ENCODE measurements at places on chromosomes 3 and 15. TPM values are rescaled to one million over a fixed set of nuclear protein-coding genes. Genes with fewer than 3 reads are reported as not detected.
A peak's percentile ranks its signal among the peaks of the same experiment; 100 is the strongest.

DNA sequence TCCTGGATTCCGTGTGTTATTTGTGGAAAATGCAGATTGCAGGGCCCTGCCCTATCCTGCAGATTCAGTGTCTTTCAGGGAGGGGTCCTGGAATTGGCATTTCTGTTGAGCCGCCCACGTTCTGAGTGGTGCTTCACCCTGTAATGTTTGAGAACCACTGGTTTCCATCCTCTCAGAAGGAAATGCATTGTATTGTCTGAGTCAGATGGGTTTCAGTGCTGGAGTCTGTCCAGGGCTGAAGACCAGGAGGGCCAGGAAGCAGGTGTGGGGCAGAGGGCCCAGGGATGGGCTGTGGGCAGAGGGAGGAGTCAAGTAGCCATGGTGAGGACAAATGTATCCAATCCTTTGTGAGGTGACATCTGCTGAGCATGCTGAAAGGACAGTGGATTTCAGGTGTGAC, 123.8 kb downstream of the SV2B start:
- no peak for DNase-seq

KBTBD13 gene
- total RNA-seq: not detected

DNA sequence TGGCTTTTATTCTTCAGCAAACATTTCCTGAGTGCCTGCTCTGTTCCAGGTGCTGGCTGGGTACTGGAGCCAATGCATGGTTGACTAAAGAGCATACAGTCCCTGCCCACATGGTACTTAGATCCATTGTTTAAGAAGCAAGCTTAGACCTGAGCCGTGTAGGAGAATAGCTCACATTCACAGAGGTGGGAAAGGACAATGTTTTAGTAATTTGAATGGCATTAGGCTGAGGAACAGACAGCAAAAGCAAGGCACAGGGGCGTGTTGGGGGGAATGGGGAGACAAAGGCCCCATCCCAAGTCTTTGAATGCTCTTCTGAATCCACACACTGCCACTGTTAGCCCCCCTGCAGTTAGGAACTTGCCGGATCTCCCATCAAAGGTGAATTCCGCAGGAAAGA, 388.2 kb upstream of the RGMA start:
- DNase-seq: no peak

- DNase-seq: no peak
Observed at GRCh38 chr3:28923994-28924393, 356.9 kb upstream of the RBMS3 start.

- no peak for DNase-seq
Observed at GRCh38 chr3:149618151-149619123, 39.4 kb downstream of the WWTR1 start.

DNA sequence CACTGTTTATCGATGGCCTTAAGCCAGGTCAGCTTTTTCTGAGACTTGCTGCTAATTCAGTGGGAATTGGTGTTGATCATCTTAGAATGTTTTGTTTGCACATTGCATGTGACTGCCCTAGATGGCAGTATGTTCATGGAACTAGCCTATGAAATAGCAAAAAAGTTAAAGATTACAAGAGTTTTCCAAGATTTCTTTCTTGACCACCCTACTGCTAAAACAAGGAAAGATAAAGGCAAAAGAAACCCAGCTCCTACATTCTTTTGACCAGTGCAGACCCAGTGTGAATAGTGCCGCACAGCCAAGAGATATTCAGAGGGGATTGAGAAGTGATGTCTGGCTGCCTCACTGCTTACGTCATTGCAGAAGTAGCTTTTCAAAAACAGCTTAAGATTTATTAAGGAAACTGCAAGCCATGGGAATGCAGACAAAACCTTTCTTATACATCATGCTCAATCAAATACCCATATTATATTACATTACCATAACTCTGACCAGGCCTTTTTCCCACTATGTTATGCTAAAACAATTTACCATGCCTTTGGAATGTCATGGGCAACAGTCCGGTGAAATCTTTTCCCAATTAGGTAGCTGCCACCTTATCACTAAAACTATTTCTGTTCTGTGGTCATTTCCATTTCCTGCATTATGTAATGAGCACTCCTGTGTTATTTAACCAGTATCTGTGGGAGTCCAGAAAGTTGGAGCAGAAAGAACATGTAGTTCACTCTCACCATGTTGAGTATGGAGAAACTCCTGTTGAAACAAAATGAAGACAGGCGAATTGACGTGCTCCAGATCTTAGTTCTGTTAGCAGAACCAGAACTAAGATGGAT, 6.0 kb downstream of the PHLDB2 start:
- no peak for DNase-seq

- DNase-seq: no peak
Observed at GRCh38 chr15:73196113-73196512, 143.8 kb downstream of the NEO1 start.

GRCh38 chr3:42773409-42773751, 327 bp upstream of the CCDC13 start:
- no peak for DNase-seq

DNA sequence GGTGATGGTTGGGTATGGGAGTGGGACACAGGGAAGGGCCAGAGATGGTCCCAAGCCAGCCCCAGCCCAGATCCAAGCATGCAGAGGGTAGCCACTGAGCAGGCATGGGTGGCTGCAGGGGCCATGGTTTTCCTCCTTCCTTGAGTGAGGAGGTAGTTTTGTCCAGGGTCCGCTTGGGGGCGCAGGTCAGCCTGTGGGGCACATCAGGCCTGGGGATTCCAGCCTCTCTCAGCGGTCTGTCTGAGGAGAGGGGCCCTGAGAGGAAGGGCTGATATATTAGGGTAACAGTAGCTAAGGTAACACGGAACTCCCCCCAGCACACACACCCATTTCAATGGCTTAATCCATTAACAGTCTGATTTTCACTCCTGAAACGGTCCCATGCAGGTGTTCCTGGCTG, 22.7 kb upstream of the LCTL start:
- no peak for DNase-seq

GRCh38 chr3:127174715-127175140, 18.2 kb upstream of the PRR23E start:
- DNase-seq: no peak

DLL4 gene
- total RNA-seq: 0.14 TPM

PML gene
- total RNA-seq: 69.6 TPM

GRCh38 chr3:195865752-195866151, 42.6 kb downstream of the TNK2 start:
- no peak for DNase-seq

- DNase-seq: no peak
Observed at GRCh38 chr3:35664460-35664919, 25.2 kb downstream of the ARPP21 start.

DNA sequence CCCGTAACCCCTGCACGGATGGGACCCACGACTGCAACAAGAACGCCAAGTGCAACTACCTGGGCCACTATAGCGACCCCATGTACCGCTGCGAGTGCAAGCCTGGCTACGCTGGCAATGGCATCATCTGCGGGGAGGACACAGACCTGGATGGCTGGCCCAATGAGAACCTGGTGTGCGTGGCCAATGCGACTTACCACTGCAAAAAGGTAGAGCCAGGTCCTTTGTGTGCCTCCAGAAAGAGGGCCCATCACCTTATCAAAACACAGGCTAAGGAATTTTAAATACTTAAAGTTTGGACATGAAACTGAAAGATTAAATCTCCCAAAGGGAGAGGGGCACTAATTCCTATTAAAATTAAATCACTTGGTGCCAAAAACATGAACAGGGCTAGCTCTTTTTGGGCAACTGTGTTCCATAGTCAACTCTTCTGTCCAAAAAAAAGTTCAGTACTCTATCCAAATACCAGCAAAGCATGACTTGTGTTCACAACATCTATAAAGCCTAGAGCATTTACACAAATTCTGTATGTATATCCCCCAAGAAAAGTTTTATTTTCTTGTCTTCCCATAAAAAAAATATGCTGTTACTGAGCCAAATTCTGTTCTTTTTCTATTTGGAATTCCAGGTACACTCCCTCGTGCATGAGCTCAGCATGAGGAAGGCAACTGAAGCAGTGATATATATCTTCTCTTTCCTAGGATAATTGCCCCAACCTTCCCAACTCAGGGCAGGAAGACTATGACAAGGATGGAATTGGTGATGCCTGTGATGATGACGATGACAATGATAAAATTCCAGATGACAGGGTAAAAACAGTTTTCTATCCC, 9.2 kb downstream of the THBS1 start:
- no peak for DNase-seq

- DNase-seq: no peak
Observed at GRCh38 chr15:23629234-23629805, 18.3 kb downstream of the MAGEL2 start.

GRCh38 chr3:141926929-141927328, 50.5 kb downstream of the ATP1B3 start:
- DNase-seq: no peak

- DNase-seq: no peak
Observed at GRCh38 chr3:57733790-57734189, 22.3 kb upstream of the SLMAP start.

- DNase-seq: no peak
Observed at GRCh38 chr3:143068059-143068458, 51.5 kb upstream of the CHST2 start.

- no peak for DNase-seq
Observed at GRCh38 chr15:48315041-48315440, 16.2 kb upstream of the DUT start.

RASL12 gene
- total RNA-seq: not detected

LPCAT4 gene
- 66.8 TPM for total RNA-seq

SCG5 gene
- 0.94 TPM for total RNA-seq

SCG3 gene
- total RNA-seq: not detected

GUCA1C gene
- total RNA-seq: not detected

- no peak for DNase-seq
Observed at GRCh38 chr3:46095307-46095706, 68.0 kb upstream of the XCR1 start.

- no peak for DNase-seq
Observed at GRCh38 chr15:63434576-63435186, 53.0 kb upstream of the CA12 start.

GRCh38 chr15:61880084-61880483, 180.2 kb downstream of the VPS13C start:
- DNase-seq: no peak

DNA sequence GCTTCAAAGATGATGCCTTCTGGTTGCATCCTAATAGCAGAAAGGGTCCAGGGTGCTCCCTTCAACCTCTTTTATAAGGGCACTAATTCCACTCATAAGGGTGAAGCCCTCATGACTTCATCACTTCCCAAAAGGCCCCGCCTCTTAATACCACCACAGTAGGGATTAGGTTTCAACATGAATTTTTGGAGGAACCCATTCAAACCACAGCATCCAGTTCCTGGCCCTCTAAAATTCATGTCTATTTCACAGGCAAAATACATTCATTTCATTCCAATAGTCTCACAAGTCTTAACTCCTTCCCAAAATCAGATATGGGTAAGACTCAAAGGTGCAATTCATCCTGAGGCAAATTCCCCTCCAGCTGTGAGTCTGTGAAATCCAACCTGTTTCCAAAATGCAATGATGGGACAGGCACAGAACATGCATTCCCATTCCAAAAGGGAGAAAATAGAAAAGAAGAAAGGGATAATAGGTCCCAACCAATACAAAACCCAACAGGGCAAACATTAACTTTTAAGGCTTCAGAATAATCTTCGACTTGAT, 124.0 kb downstream of the ATP1B3 start:
- no peak for DNase-seq

DNA sequence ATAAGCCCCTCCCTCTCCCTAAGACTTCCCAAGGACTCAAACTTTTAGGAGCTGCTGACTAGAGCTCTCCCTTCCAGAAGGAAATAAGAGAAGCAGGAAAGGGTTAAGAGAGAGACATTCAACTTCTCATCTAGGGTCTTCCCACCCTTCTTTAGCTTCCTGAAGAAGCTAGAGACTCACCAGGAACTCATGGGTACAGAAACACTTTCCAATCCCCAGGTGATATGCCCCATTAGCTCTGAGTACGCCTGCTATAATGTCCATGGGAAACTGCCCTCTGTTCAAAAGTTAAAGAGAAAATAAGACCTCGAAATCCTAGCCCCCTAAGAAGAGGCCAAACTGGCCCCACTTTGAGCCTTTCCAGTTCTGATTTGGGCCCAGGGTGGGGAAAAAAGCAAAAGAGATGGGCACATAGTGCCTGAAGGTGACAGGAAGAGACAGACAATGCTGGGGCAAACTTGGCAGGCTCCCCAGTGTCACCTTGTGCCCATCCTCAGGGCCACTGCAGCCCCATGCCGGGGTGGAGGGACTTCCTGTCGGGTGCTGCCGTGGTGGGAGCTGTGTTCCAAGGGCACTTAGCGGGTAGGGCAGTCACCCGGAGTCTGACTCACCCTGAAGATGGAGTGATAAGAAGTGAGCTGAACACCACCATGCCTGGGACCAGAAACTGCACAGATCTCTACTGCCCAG, 29.5 kb downstream of the CCDC12 start:
- peak; percentile 62 for DNase-seq

DNA sequence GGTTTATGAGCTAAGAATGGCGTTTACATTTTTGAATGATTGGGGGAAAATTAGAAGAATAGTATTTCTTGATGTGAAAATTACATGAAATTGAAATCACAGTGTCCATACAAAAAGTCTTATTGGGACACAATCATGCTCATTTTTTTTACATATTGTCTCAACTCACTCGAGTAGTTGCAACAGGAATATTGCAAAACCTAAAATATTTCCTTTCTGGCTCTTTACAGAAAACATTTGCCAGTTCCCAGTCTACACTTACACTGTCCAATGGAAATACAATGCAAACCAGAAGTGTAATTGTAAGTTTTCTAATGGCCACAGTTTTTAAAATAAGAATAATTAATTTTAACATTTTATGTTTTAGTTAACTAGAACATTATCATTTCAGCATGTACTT, 137.8 kb downstream of the SAMMSON start:
- DNase-seq: no peak

DNA sequence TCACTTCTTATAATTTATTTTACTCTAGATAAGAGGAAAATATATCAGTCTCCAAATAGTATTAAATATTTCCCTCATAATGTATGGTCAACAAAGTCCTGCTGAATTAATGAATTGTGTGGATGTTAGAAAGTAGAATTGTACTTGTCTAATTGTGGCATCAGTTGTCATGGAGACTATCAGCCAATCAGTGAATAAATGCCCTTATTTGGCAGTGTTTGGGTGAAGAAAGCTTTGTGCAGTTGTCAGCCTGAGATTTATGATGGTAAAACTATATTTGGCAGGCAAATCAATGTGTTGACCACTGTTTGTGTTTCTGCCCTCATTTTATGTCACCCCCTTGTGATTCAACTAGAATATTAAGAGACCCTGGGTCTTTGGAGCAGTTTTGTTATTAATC, 293.6 kb upstream of the MDFIC2 start:
- no peak for DNase-seq

CISH gene
- total RNA-seq: 138 TPM

CPN2 gene
- total RNA-seq: not detected

DNA sequence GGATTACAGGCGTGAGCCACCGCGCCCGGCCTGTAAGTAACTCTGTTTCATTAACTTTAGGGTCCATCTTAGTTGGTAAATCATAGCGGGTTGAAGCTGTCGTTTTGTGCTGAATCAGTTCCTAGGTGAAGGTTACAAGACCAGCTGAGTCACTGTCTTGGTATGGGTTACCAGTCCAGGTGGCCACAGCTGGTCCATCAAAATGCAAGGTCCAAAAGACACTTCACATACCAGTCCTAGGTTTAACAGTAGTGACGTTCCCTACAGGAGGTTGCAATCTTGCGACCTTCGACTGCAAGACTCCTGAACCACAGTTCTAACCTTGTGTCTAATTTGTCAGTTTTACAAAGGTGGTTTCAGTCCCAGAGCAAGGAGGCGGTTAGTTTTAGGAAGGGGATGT, 160.1 kb upstream of the ATP10A start:
- no peak for DNase-seq
